ENCODE measurements at places on chromosomes 12 and 14.

DNA sequence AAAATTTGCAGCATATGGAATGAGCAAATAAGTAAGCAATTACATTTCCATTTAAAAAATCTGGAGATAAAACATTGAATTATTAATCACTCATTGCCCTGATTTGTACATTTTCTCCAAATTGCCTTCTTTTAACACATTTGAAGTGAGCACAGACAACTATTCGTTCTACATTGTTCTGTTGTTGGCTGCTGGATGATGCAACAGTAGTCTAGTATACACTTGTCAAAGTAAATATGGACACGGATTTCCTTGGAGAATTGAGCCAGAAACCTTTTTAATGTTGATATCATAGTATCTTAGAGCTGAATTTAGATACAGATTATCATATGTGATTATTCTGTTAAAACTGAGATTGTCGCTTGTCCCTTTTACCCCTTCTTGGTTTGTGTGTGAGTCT lies 188.2 kb downstream of the FUT8 start:
- DNase-seq, result peak; percentile 65

- peak; percentile 22 for DNase-seq
Observed at GRCh38 chr12:94980577-94980976, 22.9 kb downstream of the NDUFA12 start.

DNA sequence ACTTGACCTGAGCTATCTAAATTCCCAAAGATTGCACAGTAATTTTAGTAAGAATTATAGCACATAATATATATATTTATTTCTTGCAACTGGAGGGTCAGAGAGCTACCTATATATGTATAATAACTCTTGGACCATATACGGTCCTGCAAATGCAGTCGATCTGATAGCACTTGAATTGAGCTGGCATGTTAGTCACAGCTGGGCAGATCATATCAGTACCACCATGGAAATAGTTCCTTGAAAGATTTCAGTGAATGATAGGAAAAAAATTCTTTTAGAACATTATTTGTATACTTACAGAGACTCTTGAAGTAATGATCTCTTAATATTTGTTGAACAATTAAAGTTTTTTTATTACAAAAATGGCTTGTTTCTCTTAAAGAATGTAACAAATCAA lies 94.5 kb upstream of the MON2 start:
- DNase-seq, result no peak

GRCh38 chr12:15693228-15693911 lies 95.8 kb downstream of the EPS8 start:
- DNase-seq, result no peak

DNA sequence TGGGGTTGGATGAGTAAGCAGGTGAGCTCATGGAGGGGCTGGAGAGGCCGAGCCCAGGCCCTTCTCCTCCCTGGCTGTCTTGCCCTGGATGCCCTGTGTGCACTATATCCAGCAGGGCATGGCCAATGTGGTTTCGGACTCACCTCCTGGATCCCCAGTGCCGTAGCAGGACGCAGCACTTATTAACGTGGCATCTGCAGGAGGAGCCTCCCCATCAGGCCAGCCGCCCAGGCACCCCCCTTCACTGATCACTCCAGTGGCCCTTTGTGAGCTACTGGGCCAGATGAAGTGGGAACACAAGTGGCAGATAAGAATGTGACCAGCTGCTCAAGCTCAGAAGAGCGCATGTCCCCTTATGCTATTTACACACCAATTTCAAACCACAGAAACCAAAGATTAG lies 43.1 kb upstream of the DICER1 start:
- DNase-seq, result no peak

GRCh38 chr12:77349689-77350370 lies 284.5 kb upstream of the E2F7 start:
- no peak for DNase-seq

GRCh38 chr14:72503271-72503670 lies 390.6 kb downstream of the DPF3 start:
- no peak for DNase-seq

DNA sequence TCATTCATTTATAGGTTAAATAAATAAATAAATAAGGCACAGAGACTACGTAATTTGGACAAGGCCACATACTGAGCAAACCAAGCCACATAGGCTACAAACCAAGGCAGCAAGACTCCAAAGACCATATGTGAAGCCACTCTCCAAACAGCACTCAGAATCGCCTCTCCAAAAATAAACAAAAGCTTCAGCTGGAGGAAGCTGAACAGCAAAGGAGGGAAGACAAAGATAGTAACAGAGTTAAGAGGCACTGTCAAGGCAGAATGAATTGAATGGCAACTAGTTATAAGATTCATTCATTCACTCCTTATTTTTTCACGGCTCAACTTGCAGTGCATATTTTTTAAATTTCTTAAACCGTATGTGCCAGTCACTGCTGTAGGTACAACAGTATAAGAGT lies 200.5 kb upstream of the GRIP1 start:
- DNase-seq, result no peak

DNA sequence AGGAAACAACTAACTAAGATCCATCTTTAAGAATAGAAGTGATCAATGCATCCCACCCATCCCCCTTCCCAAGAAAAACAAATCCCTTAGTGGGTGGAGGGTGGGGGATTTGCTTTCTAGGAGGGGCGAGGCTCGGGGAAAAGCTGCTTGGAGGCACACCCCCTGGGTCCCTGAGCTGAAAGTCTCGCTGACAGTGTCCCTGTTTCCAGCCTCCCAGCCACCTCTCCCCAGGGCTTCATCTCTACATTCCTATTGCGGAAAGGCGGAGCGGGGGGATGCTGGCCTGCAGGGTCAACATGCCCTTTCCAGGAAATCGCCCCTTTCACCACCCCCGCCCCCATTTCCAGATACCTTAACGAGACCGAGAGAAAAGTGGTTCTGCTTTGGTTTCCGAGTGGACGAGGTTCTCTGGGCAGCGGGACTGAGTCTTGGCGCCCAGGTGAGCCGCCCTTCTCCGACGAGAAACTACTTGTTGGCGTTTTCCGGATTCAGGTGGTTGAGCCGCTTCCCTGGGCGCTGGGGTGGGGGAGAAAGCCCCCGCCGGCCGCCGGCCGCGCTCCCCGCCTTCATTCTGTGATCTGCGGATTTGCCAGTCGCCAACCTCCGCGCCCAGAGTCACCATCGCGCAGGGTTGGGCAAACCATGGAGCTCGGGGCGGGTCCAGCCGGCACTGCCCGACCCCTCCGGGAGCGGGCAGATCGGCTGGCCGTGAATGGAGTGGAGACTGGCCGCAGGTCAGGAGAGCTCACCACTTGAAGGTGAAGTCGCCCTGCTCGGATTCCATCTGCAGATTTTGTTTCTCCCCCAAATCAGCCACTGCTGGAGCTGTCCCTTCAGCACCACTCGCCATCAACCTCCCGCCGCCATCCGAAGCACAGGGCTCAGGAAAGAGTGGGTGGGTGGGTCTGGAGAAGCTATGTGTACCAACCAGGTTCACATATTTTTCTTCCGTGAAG lies 505 bp downstream of the KCNC2 start:
- DNase-seq, result peak; percentile 8

GRCh38 chr12:116821291-116821690 lies 60.0 kb downstream of the HRK start:
- no peak for DNase-seq

- DNase-seq, result peak; percentile 92
Observed at GRCh38 chr14:30223385-30223785, 295.7 kb upstream of the PRKD1 start.

- no peak for DNase-seq
Observed at GRCh38 chr12:113155646-113156045, 6.1 kb downstream of the CFAP73 start.

- no peak for DNase-seq
Observed at GRCh38 chr14:56738020-56738419, 72.3 kb downstream of the OTX2 start.

DNA sequence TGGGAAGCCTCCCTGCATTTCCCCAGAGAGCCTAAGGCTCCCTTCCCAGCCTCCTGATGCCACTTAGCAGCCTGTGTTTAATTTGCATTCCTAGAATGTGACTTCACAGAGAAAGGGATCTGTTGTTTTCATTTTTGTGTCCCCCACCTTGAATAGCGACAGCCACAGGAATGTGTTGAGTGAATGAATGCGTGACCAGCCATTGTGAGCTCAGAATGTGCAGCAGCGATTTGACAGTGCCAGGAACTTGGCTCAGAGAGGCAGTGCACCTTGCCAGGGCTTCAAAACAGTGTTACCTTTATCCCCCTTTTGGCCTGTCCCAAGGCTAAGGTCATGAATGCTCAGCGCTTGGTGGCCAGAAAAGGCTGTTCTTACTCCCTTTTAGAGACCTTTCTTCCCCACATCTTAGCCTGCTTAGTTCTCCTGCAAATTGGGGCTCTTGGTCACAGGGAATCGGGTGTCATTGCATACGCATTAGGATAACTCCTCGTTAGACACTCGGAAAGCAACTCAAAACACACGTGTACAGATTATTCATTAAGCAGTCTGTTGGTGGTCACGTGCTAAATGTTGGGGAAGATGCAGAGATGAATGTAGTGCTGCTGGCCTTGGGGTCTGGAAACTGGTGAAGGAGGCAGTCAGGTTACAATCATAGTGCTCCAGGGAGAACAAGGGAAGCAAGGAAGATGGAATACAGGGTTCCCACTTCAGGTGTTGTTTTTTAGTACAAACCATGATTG lies 9.8 kb downstream of the NTF3 start:
- DNase-seq, result no peak

GRCh38 chr14:67426983-67427606 lies 15.1 kb upstream of the PLEK2 start:
- DNase-seq, result peak; percentile 70

GRCh38 chr14:76023757-76024156 lies 38.2 kb downstream of the IFT43 start:
- DNase-seq, result no peak

DNA sequence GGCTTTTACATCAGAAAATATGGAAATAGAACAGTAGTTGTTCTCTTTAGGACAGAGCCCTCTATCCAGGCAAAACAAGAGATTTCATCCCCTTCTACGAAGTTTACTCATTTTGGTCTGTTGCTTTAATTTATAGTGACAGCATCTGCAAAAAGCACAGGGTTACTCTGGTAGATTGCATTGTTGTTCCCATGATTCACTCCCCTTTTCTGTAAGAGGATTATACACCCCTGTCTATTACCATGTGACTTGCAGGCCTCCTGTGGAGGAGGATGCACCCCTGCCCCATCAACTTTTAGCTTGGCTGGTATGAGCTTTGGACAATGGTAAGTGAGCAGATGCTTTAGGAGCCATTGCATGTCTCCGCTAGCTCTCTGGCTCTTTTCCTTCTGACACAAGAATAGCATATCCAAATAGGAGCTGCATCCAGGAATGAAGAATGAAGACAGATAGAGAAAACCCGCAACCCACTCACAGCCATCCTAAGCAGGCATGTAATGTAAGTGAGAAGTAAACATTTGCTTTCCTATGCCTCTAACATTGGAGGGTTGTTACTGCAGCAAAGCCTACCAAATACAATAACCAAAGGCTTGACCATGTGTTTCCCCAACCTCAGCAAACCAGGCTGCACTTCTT lies 304.2 kb downstream of the AKAP6 start:
- DNase-seq, result no peak

GRCh38 chr12:91574391-91574790 lies 391.8 kb upstream of the DCN start:
- peak; percentile 15 for DNase-seq

DNA sequence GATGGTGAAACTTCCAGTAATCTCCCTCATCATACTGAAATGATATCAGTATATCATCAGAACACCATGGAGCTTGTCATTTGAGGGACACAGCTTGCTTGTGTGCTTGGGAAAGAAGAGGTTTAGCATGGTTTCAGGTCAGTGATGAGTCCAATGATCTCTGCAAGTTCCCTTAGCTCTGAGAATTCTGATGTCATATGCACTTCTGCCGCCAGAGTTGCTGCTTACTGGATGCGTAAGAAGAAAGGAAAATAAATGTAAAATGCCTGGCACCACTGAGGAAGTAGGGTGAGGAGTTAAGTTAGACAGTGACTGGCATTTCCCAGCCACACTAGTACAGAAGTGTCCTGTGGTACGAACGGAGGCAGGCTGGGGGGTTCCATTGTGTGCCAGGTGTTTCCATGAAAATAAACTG lies 22.6 kb downstream of the PRKCH start:
- no peak for DNase-seq

DNA sequence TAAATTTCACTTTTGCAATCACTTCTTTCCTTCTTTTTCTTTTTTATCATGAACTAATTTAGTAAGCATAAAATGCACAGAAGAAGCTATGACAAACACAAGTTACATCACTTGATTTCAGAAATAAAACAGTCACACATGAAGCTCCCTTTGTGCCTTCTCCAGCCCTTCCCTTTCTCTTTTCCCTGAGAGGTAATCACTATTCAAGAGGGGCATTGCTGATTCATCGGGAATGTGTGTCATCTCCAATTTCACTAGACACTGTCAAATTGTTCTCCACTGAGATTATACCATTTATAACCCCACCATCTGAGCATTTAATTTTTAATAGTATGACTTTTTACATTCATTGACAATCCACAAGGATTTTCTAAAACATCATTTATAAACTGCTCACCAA lies 91.6 kb upstream of the PTPRQ start:
- DNase-seq, result peak; percentile 65

DNA sequence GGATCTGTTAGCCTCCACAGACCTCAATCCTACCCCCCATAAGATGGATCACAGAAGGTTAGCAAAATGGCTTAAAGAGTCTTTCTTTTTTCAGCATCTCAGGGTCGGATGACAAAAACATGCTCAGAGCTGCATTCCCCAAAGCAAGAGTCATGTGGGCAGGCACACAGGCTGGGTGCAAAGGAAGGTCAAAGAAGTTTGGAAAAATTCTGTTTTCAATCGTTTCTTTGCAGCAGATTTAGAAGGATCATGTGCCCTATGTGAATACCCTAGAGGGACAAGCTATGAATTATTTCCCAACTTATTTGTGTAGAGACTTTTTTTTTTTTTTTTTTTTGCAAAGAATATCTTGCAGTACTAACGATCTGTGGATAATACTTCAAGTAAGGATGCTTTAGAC lies 845.4 kb downstream of the VRK1 start:
- DNase-seq, result no peak

DNA sequence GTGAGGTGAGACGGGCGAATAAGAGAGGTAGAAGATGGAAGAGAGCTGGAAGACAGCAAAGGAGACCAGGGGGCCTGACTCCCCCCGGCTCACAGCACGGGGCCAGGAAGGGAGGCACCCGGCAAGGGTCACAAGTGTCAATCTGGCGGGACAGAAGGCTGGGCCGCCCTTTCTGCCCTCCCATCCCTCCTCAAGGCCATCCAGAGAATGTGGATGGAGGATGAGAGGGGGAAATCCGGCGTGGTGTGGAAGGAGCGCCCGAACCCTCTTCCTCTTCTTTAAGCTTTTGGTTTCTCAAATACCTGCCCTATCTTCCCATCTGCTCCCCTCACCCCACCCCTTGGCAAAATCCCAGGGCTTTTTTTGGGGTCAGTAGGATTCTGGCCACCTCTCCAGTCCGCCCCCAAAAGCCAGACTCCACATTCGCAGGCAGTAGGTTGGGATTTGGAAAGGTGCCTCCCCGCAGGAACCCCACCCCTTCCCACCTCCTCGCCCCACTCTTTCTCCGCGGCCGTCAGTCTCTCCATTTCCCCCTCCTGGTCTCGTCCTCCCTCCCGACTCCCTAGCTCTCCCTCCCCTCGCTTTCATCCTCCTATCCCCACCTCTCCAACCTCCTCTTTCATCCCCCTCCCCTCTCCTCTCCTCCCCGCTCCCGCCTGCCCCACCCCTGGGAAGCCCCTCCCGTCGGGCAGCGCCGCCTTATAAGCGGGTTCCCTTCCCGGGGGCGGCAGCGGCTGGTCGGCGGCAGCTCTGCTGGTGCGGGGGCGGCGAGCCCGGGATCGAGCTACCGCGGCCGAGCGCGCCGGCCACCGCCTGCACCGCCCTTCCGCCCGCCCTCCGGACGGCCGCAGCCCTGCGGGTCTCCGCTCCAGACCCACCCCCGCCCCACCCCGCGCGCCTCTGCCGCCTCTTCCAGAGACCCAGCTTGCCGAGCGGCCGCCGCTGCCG lies at the start of gene PTMS:
Gene PTMS, plus strand, starts transcription at position 730 of the 948 bp plus-strand sequence. CDS start 343 bp downstream, outside the sequence.
- peak; percentile 85 for DNase-seq

- DNase-seq, result no peak
Observed at GRCh38 chr12:8154526-8154925, 2.3 kb upstream of the ZNF705A start.

Data from bronchial epithelial cell (primary cell).